ENCODE measurements at places on chromosomes 5 and 9.

DNA sequence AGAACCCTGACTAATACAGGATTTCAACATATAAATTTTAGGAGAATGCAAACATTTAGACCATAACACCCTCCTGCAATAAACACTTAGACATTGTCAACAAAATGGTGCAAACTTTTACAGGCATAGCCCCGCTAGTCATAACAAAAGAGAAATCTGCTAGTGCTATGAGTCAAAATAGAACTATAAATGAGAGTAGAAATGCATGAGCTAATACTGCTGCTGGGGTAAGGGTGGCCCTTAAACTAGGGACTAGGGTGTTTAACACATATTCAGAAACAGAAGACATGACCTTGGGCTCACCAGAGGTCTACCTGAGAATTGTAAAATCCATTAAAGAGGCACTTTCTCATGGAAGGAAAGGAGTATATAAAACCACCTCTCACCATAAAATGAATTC lies 131.6 kb downstream of the TLR4 start:
- DNase-seq: no peak

GRCh38 chr5:113163328-113163727 lies 186.7 kb downstream of the DCP2 start:
- no peak for DNase-seq

DNA sequence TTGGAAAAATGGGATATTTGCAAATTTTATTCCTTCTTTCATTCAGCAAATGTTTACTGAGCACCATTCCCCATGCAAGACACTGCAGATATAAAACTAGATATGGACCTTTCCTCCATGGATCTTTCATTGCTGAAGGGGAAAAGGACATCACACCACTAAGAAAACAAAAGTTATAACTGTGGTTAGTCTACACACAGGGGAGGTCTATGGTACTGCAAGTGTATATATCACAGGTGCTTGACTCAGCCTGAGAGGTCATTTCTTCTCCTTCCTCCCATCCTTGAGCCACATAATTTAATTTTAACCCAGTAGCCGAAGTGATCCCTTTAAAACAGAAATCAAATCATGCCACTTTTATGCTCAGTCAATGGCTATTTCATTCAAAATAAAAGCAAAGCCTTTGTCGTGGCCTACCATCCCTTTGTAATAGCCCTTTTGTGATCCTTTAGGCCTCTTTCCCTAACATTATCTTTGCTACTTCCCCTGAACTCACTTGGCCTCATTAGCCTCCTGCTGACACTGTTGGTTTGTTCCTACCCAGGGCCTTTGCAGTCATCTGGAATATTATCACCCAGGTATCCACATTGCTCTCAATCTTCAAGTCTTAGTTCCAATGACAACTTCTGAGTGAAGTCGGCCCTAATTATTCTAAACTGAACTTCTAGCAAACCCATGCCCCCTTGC lies 213.2 kb downstream of the GABRB2 start:
- no peak for DNase-seq

GRCh38 chr5:10064546-10065195 lies 185.0 kb downstream of the ATPSCKMT start:
- no peak for DNase-seq

GRCh38 chr5:37841203-37841602 lies 1.4 kb upstream of the GDNF start:
- DNase-seq: no peak

DNA sequence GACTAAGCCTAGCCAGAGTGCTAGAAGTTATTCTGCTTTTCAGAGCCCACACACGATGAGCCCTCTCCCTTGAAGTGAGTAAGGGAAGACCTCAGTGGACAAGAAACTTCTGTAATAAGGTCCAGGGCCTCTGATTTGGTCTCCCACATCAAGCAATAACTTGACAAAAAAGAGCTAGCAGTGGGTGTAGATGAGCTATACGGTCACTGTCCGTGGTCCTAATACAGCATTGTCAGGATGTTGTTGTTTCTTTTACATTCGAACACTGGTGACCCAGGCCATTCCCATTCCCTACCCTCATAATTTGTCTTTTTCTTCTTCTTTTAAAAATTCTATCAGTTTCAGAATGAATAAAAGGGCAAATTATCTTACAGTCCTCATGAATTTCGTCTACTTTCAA lies 5.2 kb downstream of the PCSK1 start:
- no peak for DNase-seq

DNA sequence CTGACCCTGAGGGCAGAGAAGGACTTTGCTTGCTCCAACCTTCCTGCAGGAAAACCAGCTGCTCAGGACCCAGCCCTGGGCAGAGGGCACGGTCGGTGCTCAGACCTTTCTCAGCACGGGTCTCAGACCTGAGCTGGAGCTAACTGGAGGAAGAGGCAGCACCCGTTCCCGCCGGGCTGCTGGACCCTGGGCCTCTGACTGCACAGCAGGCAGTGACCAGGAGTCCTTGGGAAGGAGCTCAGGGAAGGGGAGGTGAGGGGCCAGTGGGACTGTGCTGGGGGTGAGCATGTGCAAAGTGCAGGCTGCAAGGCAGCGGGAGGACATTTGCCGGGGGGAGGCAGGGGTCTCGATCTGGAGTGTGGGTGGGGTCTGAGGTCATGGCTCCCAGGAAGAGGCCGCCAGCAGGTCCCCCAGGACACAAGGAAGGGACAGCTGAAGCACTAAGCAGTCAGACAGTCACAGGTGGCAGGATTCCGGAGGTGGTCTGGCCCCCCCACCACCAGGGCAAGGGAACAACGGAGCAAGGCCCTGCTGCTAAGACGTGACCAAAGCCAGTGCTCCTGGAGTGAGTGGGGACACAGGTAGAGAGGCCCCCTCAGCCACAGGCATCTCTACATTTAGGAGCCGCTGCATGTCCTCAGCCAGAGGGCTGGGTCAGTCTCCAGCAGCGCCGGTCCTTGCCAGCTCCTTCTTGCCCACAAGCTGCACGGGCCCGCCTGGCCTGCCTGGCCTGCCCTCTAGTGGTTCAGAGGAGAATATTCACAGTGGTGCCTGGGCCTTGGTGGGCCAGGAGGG lies 4.8 kb upstream of the DPM2 start:
- no peak for DNase-seq

GRCh38 chr9:72465593-72465984 lies 55.8 kb upstream of the TMC1 start:
- DNase-seq: no peak

DNA sequence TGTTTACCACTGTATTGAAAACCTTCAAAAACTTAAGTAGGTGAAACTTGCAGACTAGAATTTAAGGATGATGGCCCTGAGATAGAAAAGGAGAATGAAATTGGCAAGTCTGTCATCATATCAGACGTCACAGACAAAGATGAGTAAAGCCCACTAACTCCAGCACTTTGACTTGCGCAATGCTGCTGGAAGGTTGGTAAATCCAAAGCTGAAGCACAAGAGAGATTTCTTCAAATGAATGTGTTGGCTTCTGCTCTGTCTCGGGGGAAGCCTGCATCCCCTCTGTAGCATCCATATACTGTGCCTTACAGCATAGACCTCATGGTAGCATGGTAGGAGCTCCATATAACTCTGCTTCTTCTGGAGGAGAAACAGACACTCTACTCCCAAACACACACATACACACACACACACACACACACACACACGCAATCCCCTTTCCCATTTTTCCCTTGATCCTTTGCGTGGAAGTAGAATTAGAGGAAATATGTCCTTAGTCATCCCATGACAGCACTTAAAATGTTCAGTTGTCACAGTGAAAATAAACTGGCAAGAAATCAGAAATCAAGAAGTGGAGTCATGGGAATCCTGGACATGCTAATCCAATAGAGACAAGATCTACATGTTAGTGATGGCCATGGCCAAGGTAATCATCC lies 241.5 kb downstream of the NR3C1 start:
- DNase-seq: no peak

- no peak for DNase-seq
These were observed 87.6 kb downstream of the NR3C1 start for GRCh38 chr5:143315929-143316328.

GRCh38 chr9:136623016-136623841 lies 39.5 kb upstream of the EGFL7 start:
- no peak for DNase-seq

- no peak for DNase-seq
These were observed 50.0 kb downstream of the PTPRD start for GRCh38 chr9:10562581-10563343.

GRCh38 chr9:100474082-100474923 lies 1.4 kb downstream of the TMEFF1 start:
- DNase-seq: no peak

DNA sequence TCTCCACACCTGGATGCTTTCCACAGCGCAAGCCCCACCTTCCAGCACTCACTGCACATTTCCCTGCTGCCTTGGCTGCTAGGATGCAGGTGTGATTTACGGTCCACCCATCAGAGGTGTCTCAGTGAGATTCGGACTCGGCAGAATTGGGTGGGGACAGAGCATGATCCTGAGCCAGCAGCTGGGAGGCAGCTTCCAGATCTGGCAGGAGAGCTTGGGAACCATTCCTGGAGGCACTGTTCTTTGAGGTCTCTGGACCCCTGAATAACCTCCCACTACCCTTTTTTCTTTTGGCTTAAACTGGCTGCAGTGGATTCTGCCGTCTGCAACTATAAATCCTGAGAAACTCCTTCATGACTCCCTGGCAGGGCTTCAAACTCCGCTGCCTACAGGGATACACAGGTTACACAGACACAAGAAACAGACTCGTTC lies 99.6 kb upstream of the PHYKPL start:
- no peak for DNase-seq

GRCh38 chr5:32406650-32407049 lies 37.9 kb downstream of the ZFR start:
- DNase-seq: no peak

- no peak for DNase-seq
These were observed 306.9 kb upstream of the ADAMTS16 start for GRCh38 chr5:4833104-4833738.

DNA sequence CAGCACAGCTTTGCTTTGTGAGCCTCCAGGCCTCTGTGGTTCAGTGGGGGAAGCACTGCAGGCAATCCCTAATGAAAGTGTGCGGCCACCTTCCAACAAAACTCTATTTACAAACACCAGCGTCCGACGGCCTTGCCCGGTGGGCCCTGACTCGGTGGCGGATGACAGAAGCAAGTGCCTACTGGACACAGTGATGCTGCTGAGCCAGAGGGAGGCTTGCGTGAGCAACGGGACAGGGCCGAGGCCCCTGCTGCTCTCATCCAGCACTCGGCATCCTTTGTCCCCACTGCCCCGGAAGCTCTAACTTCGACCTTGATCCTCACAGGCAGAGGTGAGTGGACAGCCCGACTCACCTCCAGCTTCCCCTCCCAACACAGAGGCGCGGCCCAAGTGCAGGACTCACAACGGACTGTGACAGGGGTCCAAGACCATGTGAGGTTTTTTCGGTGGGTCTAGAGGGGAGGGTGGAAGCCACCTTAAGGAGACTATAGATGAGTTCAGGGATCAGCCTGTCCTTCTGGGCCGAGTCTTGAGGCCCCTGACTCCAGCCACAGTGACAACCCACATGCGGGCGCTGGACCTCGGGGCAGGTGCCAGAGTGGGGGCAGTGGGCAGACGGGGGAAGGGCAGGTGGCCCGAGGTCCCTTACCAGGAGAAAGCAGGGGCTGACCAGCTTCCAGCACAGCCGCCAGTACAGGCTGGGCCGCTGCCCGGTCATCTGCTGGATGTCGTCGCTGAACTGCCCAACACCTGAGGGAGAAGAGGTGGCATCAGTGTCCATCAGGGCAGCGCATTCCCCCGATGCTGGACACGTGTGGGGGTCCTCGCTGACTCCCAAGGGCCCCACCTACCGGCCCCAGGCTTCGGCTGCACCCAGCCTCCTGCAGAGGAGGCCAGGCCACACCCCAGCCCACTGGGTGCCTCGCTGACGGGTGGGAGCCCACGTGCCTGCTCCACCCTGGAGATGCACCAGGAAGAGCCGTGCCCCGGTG lies 39.4 kb downstream of the SLC6A3 start:
- DNase-seq: no peak

- DNase-seq: no peak
These were observed 674 bp downstream of the C5orf15 start for GRCh38 chr5:133967698-133968203.

DNA sequence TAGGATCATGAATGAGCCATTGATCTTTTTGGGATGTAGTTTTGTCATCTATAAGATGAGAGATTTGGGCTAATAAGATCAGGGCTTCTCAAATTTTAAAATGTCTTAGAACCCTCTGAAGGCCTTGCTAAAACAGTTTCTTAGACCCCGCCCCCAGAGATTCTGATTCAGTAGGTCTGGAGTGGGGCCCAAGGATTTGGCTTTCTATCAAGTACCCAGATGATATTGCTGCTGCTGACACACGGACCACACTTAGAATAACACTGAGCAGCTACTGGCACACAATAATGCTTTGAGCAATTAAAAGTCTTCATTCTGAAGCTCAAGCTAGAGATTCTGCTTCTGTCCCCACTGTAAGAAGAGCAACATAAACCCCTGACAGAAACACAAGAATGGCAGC lies 216.7 kb downstream of the SMARCA2 start:
- DNase-seq: no peak

- DNase-seq: no peak
These were observed 181.1 kb downstream of the HSPA4 start for GRCh38 chr5:133232911-133233310.

DNA sequence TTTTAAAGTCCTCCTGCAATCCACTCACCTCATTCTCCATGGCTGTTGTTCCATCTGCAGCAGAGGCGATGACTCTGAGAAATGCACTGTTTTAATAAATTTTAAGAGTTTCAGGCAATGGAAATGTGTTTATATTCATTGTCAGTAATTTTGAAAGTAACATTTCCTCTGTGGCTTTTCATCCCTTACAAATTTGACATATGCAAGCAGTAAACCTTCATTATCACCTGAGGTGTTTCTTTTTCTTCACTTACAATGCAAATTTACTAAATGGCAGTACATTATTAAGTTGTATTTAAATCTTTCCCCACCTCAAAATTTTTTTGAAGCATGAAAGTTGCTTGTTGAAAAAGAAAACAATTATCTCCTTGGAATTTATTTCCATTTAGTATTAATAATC lies 136.9 kb downstream of the DIRAS2 start:
- DNase-seq: no peak

GRCh38 chr5:88689668-88690408 lies 193.1 kb downstream of the MEF2C start:
- no peak for DNase-seq

DNA sequence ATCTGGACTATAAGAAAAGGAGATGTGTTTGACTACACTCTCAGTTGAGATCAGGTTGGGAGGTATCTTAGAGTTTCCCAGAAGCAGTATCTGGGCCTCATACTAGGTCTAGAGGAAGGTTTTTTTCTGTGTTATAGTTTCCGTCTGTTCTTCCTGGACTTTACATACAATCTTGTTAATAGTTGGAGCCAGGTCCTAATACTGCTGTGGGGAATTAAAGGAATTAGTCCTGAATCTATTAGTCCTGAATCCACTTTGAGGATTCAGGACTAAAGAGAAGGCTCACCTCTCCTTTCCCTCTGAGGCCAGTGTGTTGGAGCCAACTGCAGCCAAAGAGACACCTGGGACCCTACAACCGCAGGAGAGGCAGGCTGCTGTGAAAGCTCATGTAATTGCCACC lies 445.7 kb upstream of the CLINT1 start:
- DNase-seq: no peak
